ENCODE measurements at places on chromosomes 1 and 21.

GRCh38 chr1:181151378-181152326, 63.2 kb downstream of the IER5 start:
- no peak for DNase-seq

GRCh38 chr1:239616673-239617072, 230.3 kb downstream of the CHRM3 start:
- no peak for DNase-seq

- DNase-seq, result no peak
These were observed 177.4 kb upstream of the RNPC3 start for GRCh38 chr1:103348136-103348535.

DNA sequence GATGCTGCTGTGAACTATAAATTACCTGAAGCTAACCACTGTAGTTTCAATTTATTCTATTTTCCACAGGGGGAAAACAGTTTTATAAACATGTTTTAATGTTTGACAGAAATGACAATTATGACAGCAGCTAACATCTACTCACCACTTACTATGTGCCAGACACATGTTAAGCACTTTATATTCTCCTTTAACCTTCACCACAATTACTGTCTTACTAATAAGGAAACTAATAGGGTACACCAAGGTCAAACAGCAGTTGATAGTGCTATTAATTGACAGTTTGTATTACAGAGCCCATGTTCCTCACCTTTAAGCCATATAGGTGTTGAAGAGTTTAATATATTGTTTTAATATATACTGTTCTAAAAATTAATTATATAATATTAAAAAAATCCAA, 146.4 kb downstream of the EVI5 start:
- DNase-seq, result no peak

- DNase-seq, result no peak
These were observed 10.0 kb upstream of the C1orf115 start for GRCh38 chr1:220680085-220680687.

- no peak for DNase-seq
These were observed 22.9 kb downstream of the LCA5L start for GRCh38 chr21:39422527-39423241.

DNA sequence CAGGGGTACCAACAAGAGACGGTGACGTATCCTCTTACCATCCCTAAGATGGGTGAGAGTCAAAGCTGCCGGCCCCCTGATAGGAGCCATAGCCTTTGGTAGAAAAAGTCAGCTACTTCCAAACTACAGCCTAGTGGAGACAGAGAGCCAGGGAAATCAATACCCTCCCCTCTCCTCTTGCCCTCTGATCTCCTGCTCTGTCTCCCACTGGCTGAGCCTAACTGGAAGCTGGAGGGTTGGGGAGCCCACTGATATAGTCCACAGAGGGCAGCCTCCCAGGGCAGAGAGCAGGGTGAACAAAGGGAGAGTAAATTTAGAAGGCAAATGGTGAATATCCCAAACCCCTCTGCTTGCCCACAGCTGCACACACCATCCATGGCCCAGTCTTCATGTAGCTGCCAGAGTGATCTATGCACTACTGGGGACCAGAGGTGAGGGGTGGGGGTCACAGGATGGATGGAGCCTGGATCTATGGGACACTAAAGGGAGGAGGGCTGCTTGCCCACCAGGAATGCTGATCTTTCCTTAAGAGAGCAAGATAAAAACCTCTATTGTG, 80.0 kb downstream of the DHRS3 start:
- DNase-seq, result no peak

DNA sequence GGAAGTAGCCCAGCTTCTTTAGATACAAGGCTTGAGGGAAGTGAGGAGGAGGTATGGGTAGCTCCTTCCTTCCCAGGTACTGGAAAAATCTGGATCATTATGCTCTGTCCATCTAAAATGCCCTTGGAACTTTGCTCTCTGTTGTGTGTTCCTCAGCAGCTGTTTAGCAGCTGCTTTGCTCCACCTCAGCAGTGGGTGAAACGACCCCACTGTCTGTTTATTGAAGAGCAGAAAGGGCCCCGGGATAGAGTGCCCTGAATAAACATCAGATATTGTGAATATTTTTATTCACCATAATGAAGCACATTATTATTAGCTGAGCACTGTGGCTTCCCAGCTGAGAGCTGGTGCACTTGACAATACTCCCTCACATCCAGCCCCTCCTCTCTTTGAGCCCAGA, 237.9 kb downstream of the PBX1 start:
- no peak for DNase-seq

DNA sequence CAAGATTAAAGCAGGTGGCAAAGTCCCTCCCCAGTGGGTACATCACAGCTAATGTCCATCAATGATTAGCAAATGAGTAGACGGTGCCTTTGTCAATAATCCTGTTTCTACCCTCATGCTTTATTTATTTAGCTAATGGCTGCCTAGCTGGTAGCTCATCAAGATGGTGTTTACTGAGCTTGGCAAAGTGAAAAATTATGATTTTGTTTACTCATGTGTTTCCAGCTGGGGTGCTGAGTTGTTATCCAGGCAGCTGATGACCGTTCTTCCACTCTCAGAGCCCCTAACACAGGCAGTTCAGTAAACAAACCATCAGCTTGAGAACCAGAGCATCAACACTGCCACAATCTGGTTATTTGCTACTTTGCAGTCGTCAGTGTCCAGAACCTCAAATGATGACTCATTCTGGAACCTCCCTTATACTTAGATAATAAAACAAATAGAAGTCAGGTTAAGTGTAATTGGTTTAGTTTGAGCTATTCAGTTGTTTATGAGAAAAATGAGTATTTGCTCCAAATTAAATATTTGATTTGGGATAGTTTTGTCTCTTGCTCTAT, 163.9 kb downstream of the ST6GALNAC5 start:
- DNase-seq, result no peak

DNA sequence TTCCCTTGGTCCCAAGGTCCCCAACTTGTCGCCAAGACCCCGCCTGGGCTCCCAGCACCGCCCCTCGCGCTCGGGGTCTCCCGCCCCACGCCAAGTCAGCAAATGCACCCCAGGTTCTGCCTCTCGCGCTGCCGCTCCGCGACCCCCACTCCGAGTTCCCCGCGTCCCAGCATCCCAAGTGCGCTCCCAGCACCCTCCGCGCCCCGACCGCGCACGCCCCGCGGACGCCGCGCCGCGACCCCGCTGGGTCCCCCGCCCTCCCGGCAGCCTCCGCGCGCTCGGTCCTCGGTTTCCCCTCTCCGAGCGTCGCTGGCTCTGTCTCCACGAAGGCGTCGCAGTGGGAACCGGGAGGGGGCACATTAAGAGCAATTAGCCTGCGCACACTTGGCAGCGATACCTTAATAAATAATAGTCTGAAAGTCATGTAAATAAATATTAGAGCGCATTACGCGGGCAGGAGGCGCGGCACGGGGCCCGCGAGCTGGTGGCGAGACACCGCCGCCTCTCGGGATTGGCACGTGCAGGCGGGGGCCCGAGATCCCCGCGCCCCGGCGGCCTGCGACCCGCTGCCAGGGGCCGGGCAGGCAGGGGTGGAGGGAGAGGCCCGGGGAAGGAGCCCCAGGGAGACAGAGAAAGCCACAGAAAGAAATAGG, 75.9 kb downstream of the VWA5B1 start:
- no peak for DNase-seq

DNA sequence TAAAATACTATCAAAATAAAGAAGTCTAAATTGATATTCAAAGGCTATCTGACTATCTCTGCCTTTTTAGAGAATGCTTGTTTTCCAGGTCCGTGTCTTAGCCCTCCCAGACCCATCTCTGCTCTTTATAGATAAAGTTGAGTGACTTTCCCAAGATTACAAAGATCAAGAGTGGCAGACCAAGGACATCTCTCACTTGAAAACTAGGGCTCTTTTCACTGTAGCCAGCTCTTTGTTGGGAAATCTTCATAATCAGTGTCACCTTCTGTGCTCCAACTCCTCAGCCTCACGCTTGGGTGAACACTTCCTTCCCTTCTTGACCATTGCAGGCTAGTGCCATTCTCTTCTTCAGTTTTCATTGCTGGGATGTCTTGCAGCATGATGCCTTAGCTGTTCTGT, 211.1 kb downstream of the PBX1 start:
- DNase-seq, result no peak

GRCh38 chr1:50780797-50781196, 179.3 kb downstream of the FAF1 start:
- DNase-seq, result no peak

DNA sequence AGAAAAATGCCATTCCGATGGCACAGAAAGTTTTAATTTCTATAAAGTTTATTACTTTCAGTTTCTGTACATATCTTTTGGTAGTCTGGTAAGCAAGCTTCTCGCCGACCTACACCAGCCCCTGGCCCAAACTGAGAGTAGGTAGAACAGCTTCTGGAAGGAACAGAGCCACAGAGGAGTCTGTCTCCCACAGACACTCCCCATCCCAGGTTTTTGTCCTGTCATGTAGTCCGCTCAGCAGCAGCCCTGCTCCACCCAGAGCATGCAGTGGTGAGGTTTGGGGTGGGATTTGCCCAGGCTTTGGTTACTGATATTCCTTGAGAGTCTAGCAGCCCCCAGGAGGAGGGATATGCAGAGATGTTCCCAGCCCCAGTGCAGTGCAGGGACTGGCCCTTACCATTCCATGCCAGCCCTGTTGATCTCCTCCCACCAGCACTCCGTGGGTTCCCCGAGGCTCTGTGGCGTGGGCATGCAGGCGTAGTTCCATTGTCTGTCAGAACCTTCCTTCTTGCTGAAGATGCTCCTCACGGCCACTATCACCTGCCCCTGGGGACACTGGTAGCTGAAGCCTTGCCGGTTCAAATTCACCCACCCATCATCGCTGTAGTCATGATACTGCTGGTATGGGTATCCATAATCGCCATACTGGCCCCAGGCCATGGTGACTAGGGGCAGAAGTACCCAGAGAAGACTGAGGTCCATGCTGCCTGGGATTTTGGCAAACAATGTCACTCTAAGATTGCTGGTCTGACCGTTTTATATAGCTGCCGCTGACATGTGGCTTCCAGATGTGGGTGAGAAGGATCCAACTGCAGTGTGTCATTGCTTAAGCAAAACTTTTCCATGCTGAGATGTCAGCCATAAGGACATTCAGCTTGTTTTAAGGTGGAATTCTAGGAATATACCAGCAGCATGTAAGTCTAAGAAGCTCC, at the start of gene DPT:
TSS of gene DPT (minus strand) at position 734 of the 932 bp plus-strand sequence. CDS start at position 702, 32 bp downstream.
- no peak for DNase-seq

GRCh38 chr1:8970870-8971337, 25.2 kb downstream of the CA6 start:
- DNase-seq, result no peak

DNA sequence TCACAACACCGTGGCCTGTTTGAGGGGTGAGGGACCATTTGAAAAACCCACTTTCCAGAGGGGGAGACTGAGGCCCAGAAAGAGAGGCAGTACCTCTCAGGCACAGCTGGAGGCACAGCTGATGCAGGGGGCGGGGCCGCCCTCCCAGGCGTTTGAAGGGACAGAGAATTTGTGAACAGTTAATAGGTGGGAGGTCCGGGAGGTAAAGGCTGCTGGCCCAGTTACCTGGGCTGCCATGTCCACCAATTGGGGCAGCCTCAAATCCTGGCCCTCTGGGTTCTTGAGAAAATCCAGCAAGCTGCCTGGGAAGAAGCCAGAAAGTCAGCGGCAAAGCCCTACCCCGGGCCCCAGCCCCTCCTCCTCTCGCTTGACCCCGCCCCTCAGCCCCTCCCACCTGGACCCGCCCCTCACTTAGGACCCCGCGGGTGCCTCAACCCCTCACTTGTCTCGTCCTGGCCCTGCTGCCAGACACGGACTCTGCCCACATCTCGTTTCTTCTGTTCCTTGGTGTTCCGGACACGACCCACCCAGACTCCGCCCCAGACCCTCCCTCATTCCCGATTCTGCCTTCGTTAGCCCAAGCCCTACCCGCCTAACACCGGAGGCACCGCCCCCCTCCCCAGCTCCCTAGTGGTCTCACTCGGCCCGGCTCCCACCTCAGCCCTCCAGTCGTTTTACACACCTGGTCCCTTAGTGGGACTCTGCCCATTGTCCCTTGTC, 10.8 kb upstream of the AHDC1 start:
- DNase-seq, result no peak

- peak; percentile 71 for DNase-seq
These were observed 36.6 kb upstream of the SLC44A3 start for GRCh38 chr1:94783342-94784189.

GRCh38 chr1:227299688-227300087, 18.6 kb downstream of the CDC42BPA start:
- DNase-seq, result no peak

DNA sequence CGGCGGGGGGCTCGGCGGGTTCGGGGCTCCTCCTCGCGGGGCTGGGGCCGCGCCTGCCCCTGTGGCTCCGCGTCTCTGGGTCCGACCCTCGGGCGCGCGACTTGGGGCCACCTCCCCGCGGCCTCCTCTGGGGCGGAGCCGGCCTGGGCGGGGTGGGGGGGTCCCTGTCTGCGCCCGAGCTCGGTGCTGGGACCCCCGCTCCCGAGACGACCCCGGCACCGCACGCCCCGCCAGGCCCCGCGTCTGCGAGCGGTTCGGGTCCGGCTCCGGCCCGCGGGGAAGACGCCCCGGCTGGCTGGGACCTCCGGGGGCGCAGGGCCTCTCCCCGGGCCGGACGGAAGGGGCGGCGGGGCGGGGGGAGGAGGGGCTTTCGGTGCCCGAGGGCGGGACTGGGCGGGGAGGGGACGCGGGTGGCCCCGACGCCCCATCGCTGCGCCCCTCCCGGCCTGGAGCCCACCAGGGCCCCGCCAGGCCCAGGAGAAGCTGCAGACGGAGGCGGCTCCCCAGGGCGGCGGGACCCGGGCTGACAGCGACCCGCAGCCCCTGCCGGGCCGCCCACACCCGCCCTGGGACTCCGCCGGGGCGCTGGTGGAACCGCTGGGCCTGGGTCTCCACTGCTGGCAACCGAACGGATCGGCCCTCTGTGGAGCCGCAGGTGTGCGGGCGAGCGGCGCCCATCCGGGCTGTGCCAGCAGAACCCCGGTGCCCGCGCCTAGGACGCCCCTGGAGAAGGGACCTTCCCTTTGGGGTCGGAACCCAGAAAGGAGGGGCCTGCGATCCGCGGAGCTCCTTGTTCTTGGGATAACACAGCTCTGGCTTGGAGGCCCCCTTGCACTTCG, 610 bp downstream of the COL6A2 start:
- peak; percentile 61 for DNase-seq

- no peak for DNase-seq
These were observed 11.4 kb upstream of the ADAR start for GRCh38 chr1:154619181-154619948.

DNA sequence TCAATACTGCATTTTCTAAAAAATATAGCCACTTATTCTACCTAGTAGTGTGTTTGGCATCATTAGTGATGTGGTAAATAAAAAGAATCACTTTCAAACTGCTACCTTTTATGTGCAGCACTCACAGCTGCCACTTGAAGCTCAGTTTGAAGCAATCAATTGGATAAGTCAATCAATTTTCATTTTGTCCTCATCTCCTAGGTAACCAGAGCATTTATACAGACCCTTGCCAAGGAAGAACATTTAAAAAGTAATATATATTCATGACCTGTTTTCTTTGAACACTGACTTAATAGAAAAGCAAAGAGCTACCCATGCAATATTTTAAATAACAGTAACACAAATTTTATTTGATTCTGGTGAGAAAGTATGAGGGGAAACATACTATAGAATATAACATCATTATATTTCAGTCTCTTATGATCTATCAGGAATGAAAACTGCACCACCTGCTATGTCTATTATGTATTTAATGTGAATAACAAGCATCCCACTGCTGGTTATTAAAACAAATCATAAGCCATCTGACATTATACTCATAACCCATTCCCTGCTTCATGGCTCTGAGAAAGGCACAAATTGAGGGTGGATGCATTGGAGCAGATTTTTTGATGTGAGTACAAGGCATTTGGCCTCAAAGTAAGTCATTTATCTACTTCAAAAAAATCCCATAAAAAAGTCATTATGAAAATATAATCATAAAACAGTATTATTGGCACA, 168.4 kb upstream of the C21orf91 start:
- DNase-seq, result no peak

- peak; percentile 60 for DNase-seq
These were observed 126.7 kb upstream of the KIAA0040 start for GRCh38 chr1:175319112-175319911.

GRCh38 chr1:43704838-43705237, 2.5 kb upstream of the ST3GAL3 start:
- peak; percentile 71 for DNase-seq

All from ovary (tissue), 10 donors.